Stimulated activated memory B cell treated with anti-CD40 and anti-IgM and Interleukin-4, amounts not matched to agents 10 μg/mL and 1 μg/mL and 100 μg/mL, for 72 hours (primary cell): ENCODE measurements at places on chromosomes 3 and 15.

DNA sequence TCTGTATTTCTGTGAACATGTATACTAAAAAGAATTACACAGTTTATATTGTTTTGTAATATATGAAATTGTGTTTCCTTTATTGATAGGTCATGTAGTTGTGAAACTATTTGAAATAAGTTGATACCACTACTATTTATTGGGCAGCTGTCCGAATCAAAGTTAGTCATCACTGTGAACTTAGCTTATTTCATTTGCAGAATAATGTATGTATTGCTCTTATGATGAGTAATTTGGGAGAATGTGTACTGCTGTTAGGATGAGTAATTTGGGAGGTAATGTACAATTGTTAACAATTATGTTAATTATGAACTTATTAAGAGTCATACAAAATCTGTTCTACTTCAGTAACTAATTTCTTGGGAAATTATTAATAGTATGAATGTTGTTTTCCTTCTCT lies 22.2 kb downstream of the FXR1 start:
- no peak for ATAC-seq

- ATAC-seq: no peak
Measured at GRCh38 chr3:59107856-59108815, 58.3 kb upstream of the CFAP20DC start.

GRCh38 chr15:99738021-99738847 lies 5.0 kb upstream of the LYSMD4 start:
- no peak for ATAC-seq

- no peak for ATAC-seq
Measured at GRCh38 chr3:89467898-89468363, 360.5 kb downstream of the EPHA3 start.

DNA sequence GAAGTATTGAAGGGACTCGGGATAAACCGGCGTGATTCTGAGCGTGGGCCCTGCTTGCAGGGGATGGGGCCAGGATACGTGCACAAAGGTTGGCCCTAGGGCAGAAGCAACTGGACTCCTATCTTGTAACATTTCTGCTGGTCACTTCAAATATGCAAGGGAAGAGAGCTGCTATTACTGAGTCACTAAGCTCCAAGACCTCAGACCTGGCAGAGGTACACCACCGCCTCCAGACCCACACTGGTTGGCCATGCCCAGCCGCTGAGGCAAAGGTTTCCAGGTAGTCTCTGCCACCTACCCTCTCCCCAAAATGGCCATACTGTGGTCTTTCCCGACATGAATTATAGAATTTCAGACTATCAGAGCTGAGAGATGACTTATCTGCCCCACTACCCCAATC lies 13.4 kb upstream of the STRA6 start:
- no peak for ATAC-seq

GRCh38 chr3:87109465-87109864 lies 117.6 kb upstream of the CHMP2B start:
- ATAC-seq: no peak

GRCh38 chr3:27671101-27671500 lies 51.0 kb downstream of the EOMES start:
- no peak for ATAC-seq

DNA sequence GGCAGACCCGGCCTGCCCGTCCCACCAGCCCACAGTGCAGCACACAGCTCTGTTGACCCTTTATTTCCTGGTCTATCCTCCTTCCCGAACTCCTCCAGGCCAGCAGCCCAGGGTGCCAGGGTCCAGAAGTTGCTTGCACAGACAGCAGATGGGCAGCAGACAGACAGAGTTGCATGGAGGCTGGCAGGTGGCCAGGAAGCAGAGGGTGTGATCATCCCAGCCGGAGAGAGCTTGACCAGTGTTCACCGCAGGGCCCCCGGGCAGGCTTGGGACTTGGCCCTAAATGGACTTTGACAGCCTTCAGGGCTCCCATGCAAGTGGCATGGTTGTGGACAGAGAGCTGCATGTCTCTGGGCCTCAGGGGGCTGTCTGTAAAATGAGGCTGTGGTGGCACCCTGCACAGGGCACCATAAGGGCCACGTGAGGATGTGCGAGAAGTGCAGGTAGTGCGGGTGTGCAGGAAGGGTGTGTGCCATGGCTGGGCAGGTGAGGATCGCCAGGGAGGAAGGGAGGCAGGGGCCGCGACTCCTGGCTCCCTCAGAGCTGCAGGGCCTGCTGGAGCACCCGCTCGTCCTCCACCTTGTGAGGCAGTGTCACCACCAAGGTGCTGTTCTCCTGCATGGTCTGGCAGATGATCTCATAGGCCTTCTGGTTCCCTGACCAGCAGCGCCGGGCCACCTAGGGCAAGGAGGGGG lies 6.3 kb upstream of the ZXDC start:
- ATAC-seq: no peak

GRCh38 chr3:151225040-151225975 lies 22.3 kb upstream of the GPR171 start:
- no peak for ATAC-seq

- no peak for ATAC-seq
Measured at GRCh38 chr15:74345051-74345450, 22.4 kb downstream of the CYP11A1 start.

GRCh38 chr3:1962396-1963088 lies 136.1 kb upstream of the CNTN4 start:
- ATAC-seq: no peak

GRCh38 chr3:63940389-63940757 lies 28.2 kb upstream of the SCAANT1 start:
- no peak for ATAC-seq

- no peak for ATAC-seq
Measured at GRCh38 chr3:122466701-122467240, 48.0 kb downstream of the KPNA1 start.

GRCh38 chr3:190533511-190534281 lies 19.8 kb downstream of the IL1RAP start:
- no peak for ATAC-seq

DNA sequence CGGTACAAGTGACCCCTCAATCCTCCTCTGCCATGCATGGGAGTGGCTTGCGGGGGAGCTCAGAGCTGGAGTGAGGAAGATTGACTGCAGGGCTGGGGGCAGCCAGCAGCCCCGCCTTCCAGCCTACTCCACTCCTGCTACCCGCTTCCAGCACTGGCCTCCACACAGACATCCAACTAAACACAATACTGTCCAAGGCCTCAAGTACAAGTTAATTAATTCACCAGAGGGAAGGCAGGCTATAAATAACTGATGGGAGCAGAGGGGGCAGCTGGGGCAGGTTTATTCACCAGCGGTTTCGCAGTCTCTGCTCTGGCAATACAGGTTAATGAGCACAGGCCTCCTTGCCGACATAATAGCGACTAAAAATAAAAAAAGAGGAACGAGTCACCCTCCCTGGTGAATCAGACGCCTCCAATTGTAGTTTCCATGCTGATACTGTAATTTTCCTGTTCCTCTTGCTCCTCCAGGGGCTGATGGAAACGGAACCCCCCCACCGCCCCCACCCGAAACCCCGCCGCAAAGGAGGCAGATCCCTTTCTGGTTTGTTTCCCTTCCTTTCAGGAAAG lies 166.4 kb upstream of the TLE3 start:
- peak; percentile 64 for ATAC-seq

GRCh38 chr15:45634432-45635190 lies at the start of gene SQOR:
Gene SQOR (plus strand): TSS chr15:45635029. CDS start chr15:45658924, 23,895 bp downstream.
- ATAC-seq: peak; percentile 92

DNA sequence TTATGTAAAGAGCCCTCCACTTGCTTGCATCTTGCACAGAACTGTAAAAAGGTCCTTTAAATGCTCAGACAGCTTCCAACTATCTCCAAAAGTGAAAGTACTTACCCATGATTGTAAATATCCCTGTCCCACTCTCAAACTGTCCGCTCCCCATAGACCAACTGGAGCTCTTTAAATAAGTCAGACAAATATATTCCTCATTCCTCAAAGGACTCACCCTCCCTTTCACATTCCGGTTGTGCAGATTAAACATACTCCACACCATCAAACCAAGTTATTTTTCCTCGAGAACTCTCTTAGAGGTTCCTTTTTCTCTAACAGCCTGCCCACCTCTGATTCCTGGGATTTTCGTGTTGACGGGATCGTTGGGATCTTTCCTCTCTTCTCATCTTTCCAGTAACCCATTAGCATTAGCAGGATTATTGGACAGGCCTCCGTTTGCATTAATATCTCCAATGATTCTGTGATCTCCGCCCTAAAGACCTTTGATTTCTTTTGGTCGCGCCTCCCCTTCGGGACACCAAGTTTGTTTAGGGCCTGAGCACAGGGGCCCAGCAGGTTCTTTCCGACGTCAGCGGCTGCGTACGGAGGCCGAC lies 763 bp downstream of the GOLGB1 start:
- peak; percentile 44 for ATAC-seq

DNA sequence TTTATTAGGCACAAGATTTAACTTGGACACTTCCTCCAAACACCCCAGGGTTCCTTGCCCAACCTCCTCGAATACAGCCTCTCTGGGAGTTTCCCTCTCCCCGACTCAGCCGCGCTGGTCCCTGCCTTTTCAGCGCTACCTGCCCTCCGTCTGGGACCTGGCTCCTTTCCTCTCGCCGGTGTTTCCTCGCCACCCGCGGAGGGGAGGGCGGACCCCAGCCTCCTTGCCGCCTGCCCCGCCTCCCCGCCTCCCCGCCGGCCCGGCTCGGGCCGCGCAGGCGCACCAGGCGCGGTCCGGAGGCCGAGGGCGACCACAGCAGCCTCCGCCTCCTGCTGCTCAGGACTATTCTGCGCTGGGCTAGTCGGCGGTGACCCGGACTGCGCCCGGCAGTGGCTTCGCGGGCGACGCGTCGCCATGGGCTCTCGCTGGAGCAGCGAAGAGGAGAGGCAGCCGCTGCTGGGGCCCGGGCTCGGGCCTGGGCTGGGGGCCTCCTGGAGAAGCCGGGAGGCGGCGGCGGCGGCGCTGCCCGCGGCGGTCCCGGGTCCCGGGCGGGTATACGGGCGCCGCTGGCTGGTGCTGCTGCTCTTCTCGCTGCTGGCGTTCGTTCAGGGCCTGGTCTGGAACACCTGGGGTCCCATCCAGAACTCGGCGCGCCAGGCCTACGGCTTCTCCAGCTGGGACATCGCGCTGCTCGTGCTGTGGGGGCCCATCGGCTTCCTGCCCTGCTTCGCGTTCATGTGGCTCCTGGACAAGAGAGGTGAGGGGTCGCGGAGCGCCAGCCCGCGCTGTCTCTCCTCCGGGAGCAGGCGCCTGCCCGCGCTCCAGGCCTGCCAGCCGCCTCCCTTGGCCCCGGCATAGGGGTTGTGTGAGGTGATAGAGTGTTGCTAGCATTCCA lies at the start of gene SLC49A4:
Gene SLC49A4 (plus strand): TSS at position 291 of the 895 bp plus-strand sequence. CDS start 124 bp downstream, at position 415.
- ATAC-seq: peak; percentile 88

GRCh38 chr15:32829436-32829835 lies 111.6 kb downstream of the GREM1 start:
- no peak for ATAC-seq

DNA sequence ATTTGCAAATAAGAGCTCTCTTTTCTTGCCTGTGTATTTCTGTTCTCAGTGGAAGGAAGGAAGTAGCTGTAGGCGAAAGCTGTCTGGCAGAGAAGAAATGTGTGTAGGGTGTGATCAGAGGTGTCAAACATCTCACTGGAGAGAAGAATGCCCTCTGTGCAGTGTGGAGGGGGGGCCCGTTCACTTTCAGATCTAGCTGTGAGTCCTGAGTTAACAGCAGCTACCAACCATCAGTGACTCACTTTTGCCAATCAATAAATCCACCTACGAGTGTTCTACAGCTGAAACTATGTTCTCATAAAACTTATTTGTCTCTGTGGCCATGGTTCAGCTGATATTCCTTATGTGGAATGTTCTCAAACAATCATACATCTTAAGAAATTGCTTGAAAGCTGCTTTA lies 103.7 kb downstream of the FRMD4B start:
- no peak for ATAC-seq

DNA sequence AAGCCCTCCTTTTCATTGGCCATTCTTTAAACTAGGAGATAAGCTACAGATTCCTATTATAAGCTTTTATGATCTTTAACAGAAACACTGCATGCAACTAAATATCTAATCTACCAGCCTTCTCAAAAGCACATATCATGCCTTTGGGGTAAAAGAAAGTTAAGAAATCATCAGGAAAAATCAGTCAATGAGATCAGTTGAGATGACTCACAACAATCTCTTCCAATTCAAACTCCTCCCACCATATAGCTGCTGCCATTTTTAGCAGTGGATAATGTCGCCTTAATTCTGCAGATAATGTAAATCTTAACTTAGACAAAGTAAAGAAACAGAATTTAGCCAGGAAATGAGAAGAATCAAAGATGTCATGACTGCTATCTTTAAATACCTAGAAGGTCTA lies 135.2 kb upstream of the BCL6 start:
- ATAC-seq: no peak

DNA sequence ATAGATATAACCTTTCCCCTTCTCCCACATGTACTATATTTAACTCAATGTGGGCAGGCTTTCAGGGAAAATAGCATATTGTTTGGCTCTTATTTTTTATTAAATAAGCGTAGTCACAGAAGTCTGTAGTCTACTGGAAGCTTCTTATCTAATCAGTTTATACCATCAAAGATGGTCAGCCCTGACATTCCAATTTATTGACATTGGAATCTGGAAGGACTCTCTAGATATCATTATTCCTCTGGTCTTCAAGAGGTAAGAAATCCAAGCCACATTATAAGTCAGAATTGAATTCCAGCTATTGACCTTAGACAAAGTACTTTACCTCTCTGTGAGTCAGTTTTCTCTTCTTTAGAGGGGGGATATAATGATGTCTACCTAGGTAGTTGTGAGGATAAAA lies 38.5 kb upstream of the SCAANT1 start:
- ATAC-seq: no peak

GRCh38 chr3:157093096-157093495 lies 66.9 kb downstream of the CCNL1 start:
- ATAC-seq: no peak

DNA sequence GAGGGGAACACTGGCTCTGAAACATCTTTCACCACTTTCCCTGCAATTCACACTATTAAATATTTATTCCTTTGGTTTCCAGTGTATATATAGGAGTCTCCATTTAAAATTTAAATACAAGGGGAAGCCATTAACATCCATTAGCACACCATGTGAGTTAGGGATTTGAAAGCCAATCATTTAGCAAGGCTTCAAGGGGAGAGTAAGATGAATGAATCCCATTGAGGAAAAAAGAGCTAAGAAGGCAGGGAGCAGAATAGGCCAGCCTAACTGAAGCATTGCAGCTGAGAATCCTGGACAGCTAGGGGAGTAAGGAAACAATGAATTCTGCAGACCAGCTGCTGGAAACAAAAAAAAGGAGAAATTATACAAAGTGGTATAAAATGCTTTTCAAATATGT lies 426.1 kb downstream of the IL5RA start:
- ATAC-seq: no peak

GRCh38 chr15:66046751-66047150 lies 177.5 kb downstream of the RAB11A start:
- ATAC-seq: no peak

DNA sequence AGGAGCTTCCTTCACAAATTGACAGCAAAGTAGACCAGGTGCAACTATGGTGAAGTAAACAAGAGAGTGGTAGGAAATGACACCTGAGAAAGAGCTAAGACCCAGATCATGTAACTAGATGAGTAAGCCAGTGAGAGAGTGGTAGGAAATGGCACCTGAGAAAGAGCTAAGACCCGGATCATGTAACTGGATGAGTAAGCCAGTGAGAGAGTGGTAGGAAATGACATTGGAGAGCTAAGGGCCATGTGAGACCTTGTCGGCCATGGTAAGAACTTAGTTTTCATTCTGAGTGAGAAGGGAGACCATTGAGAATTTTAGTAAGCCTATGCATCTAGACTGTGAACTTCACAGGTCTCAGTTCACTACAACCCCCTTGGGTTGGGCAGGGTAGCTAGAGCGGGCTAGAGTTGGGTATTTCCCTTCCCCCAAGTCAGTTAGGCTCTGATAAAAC lies 5.4 kb upstream of the SENP7 start:
- peak; percentile 95 for ATAC-seq

- ATAC-seq: no peak
Measured at GRCh38 chr3:27239951-27240350, 129.2 kb downstream of the NEK10 start.

- ATAC-seq: peak; percentile 91
Measured at GRCh38 chr15:28086175-28086703, 12.9 kb downstream of the OCA2 start.
